ENCODE measurements at places on chromosomes 5 and 9.

DNA sequence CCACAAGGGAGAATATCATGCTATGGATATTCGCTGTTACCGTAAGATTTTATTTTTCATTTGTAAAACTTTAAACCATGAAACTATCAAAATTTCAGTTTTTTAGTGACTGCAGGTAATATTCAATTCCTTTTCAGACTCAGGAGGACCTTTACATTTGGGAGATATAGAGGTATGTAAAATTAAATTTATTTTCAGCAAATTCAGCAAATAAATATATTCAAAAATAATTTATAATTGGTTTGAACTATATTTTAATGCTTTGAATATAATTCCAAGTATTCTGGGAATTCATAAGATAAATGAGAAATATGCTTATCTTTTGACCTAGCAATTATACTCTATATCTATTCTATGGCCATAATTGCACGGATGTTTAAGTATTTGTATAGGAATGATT is 7.6 kb downstream of the RFESD start:
- DNase-seq, result no peak

- no peak for DNase-seq
These were observed 38.2 kb downstream of the FBXW2 start for GRCh38 chr9:120755044-120755443.

DNA sequence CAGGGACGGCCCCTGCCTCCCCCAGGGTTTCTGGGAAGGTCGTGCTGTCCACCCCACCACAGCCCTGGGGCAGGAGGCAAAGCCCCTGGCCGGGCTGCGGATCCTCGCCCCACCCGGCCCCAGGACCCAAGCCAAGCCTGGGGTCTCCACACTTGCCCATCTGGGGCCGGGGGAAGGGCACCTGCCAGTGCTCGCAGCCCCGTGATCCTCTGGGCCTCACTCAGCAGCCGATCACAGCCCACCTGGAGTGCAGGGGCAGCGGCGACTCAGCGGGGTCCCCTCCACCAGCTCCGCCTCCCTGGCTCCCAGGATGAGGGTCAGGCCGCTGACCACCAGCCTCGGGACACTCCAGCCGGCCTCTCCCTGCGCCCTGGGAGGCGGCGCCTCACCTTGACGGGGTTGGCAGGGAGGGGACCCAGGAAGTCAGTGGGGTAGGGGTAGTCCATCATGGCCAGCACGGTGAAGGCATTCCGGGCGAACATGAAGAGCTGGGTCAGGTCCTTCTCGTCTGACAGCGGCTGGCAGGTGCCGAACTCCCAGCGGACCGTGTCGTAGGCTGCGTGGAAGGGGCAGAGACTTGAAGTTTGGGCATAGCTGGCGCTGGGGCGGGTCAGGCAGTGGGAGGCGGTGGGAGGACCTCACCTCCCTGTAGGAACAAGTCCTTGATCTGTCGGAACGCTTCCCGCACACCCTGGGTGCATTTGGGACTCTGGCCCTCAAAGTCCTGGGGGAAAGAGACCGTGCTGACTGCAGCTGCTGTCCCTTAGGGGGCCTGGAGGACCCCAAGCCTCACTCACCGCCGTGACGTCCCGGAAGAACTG is 1.8 kb downstream of the DPP7 start:
- DNase-seq, result no peak

GRCh38 chr9:94906181-94906580 is 179.7 kb downstream of the AOPEP start:
- no peak for DNase-seq

- DNase-seq, result no peak
These were observed 242.3 kb upstream of the PTGER4 start for GRCh38 chr5:40437452-40437861.

GRCh38 chr5:1540166-1540565 is 16.4 kb upstream of the LPCAT1 start:
- DNase-seq, result no peak

GRCh38 chr9:114002271-114002985 is 75.7 kb downstream of the AMBP start:
- no peak for DNase-seq

- DNase-seq, result no peak
These were observed 142.5 kb upstream of the LPAR1 start for GRCh38 chr9:111180811-111181210.

Measured in stimulated activated CD4-positive, alpha-beta T cell treated with anti-CD3 and anti-CD28 coated beads, Interleukin-1b, Interleukin-23, amount 100 ng/mL, for 1 hour (primary cell).